ENCODE measurements at places on chromosomes 6 and 20.

DNA sequence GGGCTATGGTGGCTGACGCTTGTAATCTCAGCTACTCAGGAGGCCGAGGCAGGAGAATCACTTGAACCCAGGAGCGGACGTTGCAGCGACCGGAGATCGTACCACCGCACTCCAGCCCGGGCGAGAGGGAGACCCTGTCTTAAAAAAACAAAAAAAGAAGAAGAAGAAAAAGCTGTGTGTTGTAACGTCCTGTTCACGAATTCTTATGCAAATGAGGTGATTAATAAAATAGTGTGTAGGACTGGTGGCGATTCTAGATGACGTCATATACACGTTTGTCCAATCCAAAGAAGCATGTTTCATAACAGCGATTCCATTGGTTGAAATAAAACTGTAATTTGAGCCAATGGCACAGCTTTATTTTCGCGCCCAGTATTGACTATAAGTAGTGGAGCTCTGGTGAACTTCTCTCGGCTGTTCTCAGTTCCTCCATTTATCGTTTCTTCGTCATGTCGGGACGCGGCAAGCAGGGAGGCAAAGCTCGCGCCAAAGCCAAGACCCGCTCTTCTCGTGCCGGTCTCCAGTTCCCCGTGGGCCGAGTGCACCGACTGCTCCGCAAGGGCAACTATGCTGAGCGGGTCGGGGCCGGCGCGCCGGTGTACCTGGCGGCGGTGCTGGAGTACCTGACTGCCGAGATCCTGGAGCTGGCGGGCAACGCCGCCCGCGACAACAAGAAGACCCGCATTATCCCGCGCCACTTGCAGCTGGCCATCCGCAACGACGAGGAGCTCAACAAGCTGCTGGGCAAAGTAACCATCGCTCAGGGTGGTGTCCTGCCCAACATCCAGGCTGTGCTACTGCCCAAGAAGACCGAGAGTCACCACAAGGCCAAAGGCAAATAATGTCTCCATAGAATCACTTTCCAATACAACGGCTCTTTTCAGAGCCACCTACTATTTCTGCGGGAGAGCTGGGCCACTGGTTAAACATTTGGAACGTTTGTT lies 47.0 kb downstream of the OR2B2 start:
- peak; percentile 45 for DNase-seq

DNA sequence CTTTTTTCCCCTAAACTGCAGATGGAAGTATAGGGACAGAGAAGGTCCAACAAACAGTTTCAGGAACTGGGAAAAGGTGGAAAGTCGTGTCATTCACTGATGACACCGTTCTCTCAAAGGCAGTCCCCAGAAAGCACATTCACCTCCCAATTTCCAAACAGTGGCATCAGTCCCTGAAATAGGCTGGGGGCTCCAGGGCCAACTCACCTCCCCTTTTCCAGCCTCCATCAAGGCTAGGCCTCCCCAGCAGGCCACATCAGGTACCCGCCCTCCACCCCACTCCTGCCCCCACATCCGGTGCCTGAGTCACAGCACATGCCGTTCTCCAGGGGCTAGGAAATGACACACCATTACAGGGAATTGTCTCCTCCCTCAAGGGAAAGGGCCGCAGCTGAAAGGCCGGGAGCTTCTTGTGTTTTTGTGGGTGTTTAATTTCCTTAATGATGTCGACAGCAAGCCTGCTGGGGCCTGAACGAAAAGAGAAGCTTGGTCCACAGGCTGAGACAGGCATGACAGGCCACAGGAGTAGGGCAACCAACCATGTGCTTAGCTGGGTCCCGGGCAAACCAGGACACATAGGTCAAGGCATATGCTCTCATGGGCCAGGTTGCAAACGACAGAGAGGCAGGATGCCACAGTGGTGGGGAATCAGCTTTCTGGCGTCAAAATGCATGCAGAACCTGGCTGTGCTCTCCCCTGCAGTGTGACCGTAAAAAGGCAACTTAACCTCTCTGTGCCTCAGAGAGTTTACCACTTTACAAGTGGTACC lies 39.2 kb downstream of the ZMYND8 start:
- DNase-seq: peak; percentile 31

DNA sequence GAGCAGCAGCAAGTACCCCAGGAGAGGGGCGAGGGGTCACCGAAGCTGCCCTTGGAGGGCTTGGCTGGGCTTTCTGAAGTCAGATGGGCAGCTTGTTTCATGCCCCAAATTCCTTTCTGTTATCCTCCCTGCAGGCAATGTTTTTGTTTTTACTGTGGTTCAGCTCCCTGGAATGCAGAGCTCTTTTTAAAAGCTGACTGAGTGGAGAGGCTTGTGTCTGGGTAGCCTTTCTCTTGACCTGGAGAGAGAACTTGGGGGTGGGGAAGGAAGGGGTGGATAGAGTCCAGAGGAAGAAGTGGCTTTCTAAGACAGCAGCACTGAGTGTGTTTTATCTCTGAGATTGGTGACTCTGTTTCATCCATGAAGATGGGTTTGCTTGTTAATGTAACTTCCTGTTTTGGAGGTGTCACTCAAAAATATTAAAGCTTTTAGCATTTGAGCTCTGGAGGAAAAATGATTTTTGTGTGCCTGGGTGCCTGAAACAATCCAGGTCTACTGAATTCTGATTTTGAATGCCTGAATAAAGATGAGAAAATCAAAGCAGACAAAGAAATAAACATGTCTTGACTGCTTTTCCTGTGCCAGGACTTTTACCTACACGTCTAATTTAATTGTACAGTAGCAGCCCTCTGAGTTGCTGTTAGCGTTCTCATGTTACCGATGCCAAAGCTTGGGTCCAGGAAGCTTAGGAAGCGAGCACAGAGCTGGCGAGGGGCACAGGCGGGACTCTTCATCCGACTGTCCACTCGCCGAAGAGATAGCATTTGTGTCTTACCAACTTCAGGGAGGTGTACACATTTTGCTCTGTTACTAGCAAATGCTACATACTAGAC lies 78.2 kb upstream of the EEF1E1 start:
- no peak for DNase-seq

DNA sequence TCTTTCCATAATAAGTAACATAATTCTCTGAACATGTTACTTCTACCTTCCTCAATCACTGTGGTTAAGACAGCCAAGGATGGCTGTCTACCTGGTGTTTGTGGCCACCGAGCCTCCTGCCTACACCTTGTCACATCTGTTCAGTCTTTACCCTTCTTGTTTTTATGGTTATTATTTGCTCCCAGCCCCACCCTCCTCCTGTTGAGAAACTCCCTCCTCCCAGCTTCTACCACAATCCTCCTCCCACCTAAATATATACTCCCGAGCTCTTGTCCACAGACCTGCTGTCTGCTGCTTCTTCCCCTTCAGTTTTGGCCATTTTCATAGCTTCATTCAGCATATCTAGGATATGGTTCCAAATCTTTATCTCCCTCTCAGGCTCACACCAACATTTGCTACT lies 35.7 kb upstream of the GABRR1 start:
- no peak for DNase-seq

DNA sequence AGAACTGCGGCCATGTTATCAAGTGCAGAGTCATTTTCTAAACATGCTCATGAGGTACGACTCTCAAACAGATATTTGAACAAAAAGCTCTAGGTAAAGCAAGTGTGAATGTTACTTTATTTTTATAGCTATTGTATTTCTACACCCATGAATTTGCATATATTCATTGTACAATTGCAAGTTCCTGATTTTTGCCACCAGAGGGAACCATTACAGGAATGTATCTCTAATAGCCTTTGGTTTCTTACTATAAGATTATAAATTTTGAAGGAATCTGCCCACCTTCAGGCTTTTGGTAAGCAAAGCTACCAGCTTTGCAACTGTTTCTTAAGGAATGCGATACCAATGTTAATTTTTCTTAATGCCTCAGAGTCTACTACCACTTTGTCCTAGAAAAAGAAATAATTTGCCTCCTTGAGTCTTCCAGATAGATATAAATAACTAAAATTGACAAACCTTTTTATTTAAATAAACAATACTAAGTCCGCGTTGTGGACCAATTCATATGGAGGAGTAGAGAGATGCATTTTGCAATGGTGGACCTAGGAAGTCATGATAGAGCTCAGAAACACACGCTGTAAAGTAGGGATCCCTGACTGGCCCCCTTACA lies 125.4 kb upstream of the SAMD5 start:
- no peak for DNase-seq
